ENCODE measurements at places on chromosomes 4 and X.

DNA sequence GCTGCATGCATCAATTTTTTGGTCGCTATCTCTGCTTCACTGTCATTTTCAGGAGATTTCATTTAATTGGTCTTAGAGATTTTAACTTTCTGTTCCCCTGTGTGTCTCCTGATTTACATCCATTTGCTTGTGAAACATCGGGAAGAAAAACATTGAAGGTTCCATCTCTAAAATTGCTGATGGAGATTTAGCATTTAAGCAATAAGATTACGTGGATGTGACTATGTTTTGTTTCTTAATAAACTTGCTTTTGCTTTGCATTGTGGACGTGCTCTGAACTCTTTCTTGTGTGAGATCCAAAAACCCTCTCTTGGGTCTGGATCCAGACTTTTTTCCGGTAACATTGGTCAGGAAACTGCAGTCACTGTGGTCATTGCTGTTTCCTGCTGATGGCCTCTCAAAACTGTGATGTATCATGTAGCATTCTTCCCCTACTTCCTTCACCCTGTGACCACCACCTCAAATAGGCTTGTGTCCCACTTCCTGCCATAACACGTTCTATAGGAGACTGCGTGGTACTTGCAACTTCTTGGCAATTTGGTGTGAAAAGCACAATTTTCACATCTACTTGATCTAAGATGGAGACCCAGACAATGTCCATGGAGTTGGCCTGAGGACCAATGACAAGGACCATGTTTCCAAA is 4.9 kb downstream of the CXCL2 start:
- H3K4me3 ChIP-seq = no peak overlapping the region
- peaks cover 23% of the 10 kb centered on the region for H3K27me3 ChIP-seq
- peaks cover 2% of the 10 kb centered on the region for H3K4me1 ChIP-seq
- no peak overlapping the region for H3K27ac ChIP-seq
- DNase-seq = no peak
- no peaks in the 10 kb centered on the region for H3K36me3 ChIP-seq

DNA sequence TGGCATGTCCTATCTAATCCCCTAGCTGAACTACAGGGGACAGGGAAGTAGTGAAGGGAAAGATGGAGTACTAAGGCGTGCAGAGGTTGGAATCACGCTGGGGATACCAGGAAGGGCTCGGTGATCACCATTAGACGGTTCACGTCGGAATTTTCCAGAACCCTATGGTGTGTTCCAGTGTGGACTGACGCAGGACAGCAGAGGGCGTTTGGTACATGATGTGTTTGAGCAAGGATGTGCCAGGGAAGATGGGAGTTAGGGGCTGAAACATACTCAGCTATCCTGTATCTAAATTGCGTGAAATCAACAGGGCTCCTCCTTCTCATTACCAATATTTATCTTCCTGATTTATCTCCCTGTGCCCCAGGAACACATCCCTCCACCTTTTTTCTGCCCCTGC is 33.7 kb downstream of the PRPS2 start:
- DNase-seq = no peak
- H3K27me3 ChIP-seq = peaks cover 6% of the 10 kb centered on the region
- H3K4me1 ChIP-seq = no peaks in the 10 kb centered on the region
- no peak overlapping the region for H3K27ac ChIP-seq
- peaks cover 37% of the 10 kb centered on the region for H3K36me3 ChIP-seq

- no peak for DNase-seq
- H3K27me3 ChIP-seq = no peaks in the 10 kb centered on the region
- H3K36me3 ChIP-seq = no peaks in the 10 kb centered on the region
These were observed 131.3 kb upstream of the AGA start for GRCh38 chr4:177573507-177573906.

DNA sequence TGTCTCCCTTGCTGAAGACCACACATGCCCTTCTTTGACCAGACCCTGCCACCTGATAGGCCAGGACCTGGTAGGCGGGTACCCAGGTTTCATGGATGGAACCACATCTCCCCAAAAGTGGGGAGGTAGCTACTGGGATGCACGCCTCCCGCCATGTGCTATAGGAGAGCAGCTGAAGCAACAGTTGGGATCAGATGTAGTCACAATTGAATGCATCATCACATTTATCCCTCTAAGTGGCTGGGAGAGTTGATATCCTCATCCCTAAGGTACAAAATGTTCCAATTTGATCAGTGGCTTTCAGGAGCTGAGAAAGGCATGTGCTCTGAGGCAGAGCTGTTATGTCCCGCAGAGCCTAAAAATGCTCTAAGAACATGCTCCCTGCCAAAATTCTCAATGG is 54.0 kb upstream of the MTM1 start:
- no peaks in the 10 kb centered on the region for H3K36me3 ChIP-seq
- H3K27me3 ChIP-seq = no peaks in the 10 kb centered on the region
- H3K4me3 ChIP-seq = no peak overlapping the region
- no peaks in the 10 kb centered on the region for H3K4me1 ChIP-seq
- no peak overlapping the region for H3K27ac ChIP-seq

- no peaks in the 10 kb centered on the region for H3K36me3 ChIP-seq
- no peak for DNase-seq
- H3K27ac ChIP-seq = no peak overlapping the region
- H3K4me1 ChIP-seq = no peaks in the 10 kb centered on the region
These were observed 271.8 kb upstream of the TENM3 start for GRCh38 chr4:181971411-181971810.

- DNase-seq = no peak
- no peaks in the 10 kb centered on the region for H3K27me3 ChIP-seq
- H3K27ac ChIP-seq = no peak overlapping the region
- H3K36me3 ChIP-seq = no peaks in the 10 kb centered on the region
- peaks cover 4% of the 10 kb centered on the region for H3K4me1 ChIP-seq
These were observed 52.4 kb upstream of the NDP start for GRCh38 chrX:44025555-44025954.

DNA sequence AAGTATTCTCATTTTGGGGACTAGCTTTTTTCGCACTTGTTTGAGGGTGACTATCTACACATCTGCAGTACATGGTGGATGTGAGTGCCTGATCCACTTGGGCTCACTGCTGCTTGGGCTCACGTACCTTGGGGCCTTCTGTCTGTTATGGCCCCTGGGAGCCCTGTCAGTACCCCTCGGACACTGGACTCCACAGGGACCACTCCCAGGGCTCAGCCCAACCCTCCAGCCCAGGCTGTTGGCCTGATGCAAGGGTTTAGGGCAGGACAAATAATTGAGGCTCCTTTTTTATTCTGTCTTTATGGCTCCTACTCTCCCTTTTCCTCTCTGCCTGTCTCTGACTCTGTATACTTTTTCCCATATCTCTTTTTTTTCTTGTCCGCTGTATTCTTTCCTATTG is 32.7 kb upstream of the MSN start:
- no peaks in the 10 kb centered on the region for H3K36me3 ChIP-seq
- no peak overlapping the region for H3K4me3 ChIP-seq
- no peaks in the 10 kb centered on the region for H3K4me1 ChIP-seq
- H3K27me3 ChIP-seq = no peaks in the 10 kb centered on the region

- H3K27me3 ChIP-seq = no peaks in the 10 kb centered on the region
- H3K36me3 ChIP-seq = peaks cover 2% of the 10 kb centered on the region
- H3K4me3 ChIP-seq = no peak overlapping the region
- H3K27ac ChIP-seq = no peak overlapping the region
These were observed 187.6 kb downstream of the RAPGEF2 start for GRCh38 chr4:159290321-159291030.

- no peaks in the 10 kb centered on the region for H3K27me3 ChIP-seq
- H3K27ac ChIP-seq = no peak overlapping the region
- no peak overlapping the region for H3K4me3 ChIP-seq
- H3K36me3 ChIP-seq = no peaks in the 10 kb centered on the region
- no peak for DNase-seq
These were observed 71.9 kb downstream of the NAA11 start for GRCh38 chr4:79253924-79254323.

GRCh38 chr4:186570193-186570996 is 15.0 kb upstream of the MTNR1A start:
- H3K27ac ChIP-seq = no peak overlapping the region
- no peaks in the 10 kb centered on the region for H3K36me3 ChIP-seq
- no peak for DNase-seq
- no peaks in the 10 kb centered on the region for H3K27me3 ChIP-seq
- H3K4me1 ChIP-seq = no peaks in the 10 kb centered on the region
- no peak overlapping the region for H3K4me3 ChIP-seq

DNA sequence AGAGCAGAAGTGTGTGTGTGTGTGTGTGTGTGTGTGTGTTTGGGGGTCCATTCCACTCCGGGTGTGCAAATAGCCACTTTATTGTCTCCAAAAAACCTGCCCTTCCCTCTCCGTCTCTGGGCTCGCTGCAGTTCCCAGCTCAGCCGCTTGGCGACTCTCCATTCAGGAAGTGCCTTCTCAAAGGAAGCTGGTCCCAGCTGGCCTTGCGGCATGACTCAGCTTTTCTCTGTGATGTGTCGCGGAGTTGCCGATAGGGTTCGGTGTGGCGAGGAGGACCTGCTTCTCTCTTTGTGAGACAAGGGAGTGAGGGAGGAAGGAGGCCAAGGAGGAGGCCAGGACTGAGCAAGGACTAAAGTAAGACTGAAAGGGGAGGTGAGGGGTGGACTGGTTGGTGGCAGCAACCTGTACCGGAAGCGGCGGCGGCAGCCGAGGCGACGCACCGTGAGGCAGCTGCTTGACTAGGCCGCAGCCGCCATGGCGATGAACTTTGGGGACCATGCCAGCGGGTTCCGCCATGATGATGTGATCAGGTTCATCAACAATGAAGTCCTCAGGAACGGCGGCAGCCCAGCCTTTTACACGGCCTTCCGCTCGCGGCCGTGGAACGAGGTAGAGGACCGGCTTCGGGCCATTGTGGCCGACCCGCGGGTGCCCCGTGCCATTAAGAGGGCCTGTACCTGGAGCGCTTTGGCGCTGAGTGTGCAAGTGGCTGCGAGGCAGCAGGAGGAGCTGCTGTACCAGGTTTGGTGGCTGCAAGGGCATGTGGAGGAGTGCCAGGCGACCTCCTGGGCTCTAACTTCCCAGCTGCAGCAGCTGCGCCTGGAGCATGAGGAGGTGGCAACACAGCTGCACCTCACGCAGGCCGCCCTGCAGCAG is at the start of gene TEX13C:
Gene TEX13C, plus strand, starts transcription at position 226 of the 876 bp plus-strand sequence. Its CDS starts 249 bp downstream, at position 475.
- no peak within 1 kb of the TSS for H3K27ac ChIP-seq
- H3K27me3 ChIP-seq = peaks cover 2% of the 10 kb centered on the region
- H3K4me3 ChIP-seq = no peak within 1 kb of the TSS
- no peaks in the 10 kb centered on the region for H3K36me3 ChIP-seq

DNA sequence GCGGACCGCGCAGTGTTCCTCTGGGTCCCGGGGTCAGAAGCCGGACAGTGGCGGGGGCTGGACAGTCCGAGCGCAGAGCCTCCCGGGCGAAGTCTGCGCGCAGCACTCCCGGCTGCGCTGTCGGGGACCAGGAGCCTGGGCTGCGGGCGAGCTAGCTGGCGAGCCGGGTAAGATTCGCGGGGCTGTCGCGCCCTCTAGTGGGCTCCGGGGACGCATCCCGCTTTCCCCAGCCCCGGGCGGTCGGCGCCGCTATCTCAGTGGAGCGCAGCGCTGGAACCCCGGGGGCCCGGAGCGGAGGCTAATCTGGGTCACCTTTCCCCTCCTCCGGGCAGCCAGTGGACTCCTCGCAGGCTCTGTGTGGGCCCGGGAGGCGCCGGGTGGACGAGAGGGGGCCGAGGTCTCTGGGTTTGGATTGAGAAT is 4.2 kb downstream of the PDGFRA start:
- peak; percentile 76 for DNase-seq
- H3K27ac ChIP-seq = no peak overlapping the region
- H3K4me1 ChIP-seq = peaks cover 26% of the 10 kb centered on the region
- peak overlapping the region; percentile 49 for H3K4me3 ChIP-seq
- H3K36me3 ChIP-seq = peaks cover 3% of the 10 kb centered on the region

DNA sequence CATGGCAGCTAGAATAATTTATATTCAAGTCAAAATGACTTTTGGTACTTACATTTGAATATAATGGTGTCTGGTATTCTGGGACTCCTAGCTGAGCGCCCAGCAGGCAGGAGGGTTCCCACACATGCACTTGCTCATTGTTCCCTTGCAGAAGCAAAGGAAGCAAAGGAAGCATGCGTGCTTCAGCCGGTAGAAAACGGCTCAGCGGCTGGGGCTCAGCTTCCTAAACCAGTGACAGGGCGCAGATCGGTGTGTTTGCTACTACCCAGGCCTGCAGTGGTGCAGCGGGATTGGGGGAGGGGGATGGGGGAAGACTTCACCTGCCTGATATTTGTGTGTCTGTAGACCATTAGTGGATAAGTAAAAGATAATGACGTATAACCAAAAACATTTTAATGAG is 978.3 kb upstream of the TENM3 start:
- H3K27ac ChIP-seq = no peak overlapping the region
- H3K27me3 ChIP-seq = no peaks in the 10 kb centered on the region
- no peaks in the 10 kb centered on the region for H3K4me1 ChIP-seq
- H3K4me3 ChIP-seq = no peak overlapping the region
- no peaks in the 10 kb centered on the region for H3K36me3 ChIP-seq
- no peak for DNase-seq

- peaks cover 15% of the 10 kb centered on the region for H3K27me3 ChIP-seq
- H3K4me1 ChIP-seq = no peaks in the 10 kb centered on the region
- no peak overlapping the region for H3K27ac ChIP-seq
- H3K36me3 ChIP-seq = no peaks in the 10 kb centered on the region
These were observed 100.2 kb downstream of the LNX1 start for GRCh38 chr4:53490965-53491622.

- DNase-seq = peak; percentile 81
- H3K36me3 ChIP-seq = peaks cover 57% of the 10 kb centered on the region
- H3K4me3 ChIP-seq = peak overlapping the region; percentile 46
- H3K27me3 ChIP-seq = no peaks in the 10 kb centered on the region
These were observed 32.0 kb downstream of the CTBP1 start for GRCh38 chr4:1216869-1217294.

- H3K27me3 ChIP-seq = no peaks in the 10 kb centered on the region
- no peaks in the 10 kb centered on the region for H3K36me3 ChIP-seq
- no peak for DNase-seq
- no peak overlapping the region for H3K27ac ChIP-seq
These were observed 12.9 kb downstream of the NHSL2 start for GRCh38 chrX:71923516-71923915.

GRCh38 chrX:125826080-125826479 is 340.0 kb downstream of the DCAF12L2 start:
- no peaks in the 10 kb centered on the region for H3K4me1 ChIP-seq
- no peaks in the 10 kb centered on the region for H3K27me3 ChIP-seq
- no peak overlapping the region for H3K27ac ChIP-seq
- no peaks in the 10 kb centered on the region for H3K36me3 ChIP-seq

DNA sequence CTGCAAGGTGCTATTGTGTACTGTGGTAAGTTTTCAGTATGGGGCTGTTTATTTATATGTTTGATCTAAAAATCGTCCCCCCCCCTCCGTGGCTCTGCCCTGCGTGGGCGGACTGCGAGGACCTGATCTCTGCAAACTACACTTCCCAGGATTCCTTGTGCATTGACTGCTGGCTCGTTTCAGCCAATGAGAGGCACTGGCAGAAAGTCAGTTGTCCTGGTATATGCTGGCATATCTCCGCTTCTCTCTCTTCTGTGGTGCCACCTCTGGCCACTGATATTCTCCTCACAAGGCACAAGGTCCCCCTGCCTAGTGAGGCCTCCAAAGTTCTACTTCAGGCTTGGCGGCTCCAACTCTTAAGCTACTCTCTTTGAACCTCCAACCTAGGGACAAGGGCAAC is 168.8 kb upstream of the ZFP42 start:
- no peaks in the 10 kb centered on the region for H3K36me3 ChIP-seq
- no peaks in the 10 kb centered on the region for H3K27me3 ChIP-seq
- H3K27ac ChIP-seq = no peak overlapping the region
- no peaks in the 10 kb centered on the region for H3K4me1 ChIP-seq

Data from activated CD4-positive, alpha-beta memory T cell treated with anti-CD3 and anti-CD28 coated beads, Interleukin-2, amount 10 ng/mL, durations not matched to agents 7 days and 5 days (primary cell).